ENCODE measurements at places on chromosomes 6 and 20.

DNA sequence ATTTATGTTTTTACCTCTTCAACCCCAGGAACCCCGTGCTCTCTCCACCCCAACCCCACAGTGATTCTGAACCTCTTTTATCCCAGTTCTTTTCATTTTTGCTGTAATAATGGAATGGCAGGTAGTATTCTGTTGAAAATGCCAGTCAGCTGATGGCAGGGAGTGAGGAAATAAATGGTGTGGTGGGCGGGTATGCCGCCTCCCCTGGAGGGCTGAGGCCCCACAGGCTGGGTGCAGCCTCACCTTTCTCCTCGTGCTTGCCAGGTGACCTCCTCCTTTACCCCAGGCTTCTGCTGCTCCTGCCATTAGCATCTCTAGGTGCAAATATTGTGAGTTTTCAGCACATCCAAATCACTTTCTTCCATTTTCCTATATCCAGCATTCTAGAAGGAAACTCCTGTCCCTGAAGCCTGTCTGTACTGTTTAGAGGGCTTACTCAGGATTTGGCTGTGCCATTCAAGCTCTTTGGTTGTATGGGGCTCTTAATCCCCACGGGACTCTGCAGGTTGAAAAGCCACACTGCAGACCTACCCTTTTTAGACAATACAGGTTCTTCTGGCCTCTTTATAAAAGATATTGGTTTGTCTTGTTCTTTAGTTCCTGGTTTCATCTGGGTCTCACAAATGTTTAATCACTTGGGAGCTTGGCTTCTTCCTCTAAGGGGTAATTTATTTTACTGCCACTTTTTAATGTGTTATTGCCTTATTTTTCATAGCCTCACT lies 201.8 kb downstream of the JARID2 start:
- no peak for DNase-seq

DNA sequence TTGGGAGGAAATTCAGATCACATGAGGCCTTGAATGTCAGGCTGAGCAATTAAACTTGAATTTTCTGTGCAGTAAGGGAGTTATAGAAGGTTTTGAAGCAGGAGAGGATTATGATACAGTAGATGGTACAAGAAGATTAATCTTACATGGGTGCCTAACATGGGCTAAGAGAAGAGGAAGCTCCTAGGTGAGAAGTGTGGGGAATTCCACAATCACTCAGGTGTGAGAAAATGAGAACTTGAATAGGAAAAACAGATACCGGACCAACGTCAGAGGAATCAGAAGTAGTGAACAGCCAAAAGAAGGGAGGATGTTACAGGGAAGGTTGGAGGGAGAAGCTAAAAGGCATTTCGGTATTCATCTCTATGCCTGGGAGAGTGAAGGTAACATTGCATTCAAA lies 250.7 kb upstream of the SLC35B3 start:
- DNase-seq: no peak

GRCh38 chr20:47319517-47320252 lies 36.8 kb downstream of the ZMYND8 start:
- DNase-seq: peak; percentile 58

- DNase-seq: peak; percentile 35
Observed at GRCh38 chr20:17626217-17627007, 55.6 kb downstream of the RRBP1 start.

DNA sequence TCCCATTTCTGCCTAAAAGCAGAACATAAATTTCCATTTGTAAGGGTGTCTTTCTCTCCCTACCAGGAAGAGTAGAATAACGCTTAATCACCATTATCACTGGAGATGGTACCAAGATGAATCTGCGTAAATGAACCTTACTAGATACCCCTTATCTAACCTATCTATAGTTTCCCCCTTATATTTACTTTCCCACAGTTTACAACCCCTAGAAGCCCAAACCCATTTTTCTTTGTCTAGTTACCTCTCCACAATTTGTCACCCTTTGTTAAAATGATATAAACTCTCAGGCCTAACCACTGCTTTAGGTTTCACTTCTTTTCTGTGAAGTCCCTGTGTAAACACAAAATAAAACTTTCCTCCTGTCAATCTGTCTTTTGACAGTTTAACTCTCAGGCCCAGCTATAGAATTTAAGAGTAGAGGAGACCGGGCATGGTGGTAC lies 45.5 kb downstream of the PCNA start:
- no peak for DNase-seq

DNA sequence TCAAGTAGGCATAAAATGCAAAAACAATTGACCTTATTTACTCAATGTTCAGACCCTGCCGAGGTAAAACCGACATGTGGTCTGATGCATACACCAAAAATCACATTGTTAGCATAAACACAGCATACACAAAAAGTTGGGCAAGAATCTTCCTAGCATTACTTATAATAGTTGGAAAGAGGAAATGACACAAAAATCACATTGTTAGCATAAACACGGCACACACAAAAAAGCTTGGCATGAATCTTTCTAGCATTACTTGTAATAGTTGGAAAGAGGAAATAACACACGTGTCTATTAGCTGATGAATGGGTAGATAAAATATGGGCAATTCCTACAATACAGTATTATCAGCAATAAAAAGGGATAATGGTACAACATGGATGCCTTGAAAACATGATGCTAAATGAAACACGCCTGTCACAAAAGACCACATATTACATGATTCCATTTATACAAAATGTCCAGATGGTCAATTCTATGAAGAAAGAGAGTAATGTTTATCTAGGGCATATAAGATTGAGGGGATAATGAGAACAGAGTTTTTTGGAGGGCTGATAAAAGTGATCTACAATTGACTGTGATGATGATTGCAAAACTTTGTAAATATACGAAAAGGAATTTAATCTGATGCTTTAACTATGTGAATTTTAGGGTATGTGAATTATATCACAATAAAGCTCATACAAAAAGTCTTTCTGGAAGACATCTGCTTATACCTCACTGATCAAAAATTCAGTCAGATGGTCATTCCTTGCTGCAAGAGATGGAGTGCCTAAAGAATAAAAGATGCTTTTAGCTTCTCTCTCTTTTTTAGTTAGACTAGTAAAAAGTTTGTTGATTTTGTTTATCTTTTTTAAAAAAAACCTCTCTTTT lies 1019.5 kb upstream of the CITED2 start:
- no peak for DNase-seq

- DNase-seq: no peak
Observed at GRCh38 chr6:38924791-38925509, 123.6 kb upstream of the GLP1R start.

DNA sequence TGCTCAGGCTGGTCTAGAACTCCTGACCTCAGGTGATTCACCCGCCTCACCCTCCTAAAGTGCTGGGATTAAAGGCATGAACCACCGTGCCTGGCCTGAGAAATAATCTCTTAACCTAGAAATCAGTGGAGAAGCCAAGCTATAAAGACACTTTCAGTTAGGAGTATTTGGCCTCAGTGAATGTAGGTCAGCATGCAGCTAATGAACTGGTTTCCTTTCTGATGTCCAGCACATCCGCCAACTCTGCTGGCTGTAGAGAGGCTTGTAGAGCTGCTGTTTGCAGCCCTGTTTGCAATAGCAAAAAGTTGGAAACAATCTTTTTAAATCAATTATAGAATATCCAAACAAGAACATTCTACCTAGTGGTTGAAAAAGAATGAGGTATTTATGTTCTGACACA lies 42.4 kb upstream of the ELOVL5 start:
- no peak for DNase-seq

- no peak for DNase-seq
Observed at GRCh38 chr6:25623879-25624278, 28.1 kb upstream of the SCGN start.

All from left cardiac atrium (tissue), 4 donors.